ENCODE measurements at places on chromosomes 5 and 9. TPM values are rescaled to one million over a fixed set of nuclear protein-coding genes. Genes with fewer than 3 reads are reported as not detected.

DNA sequence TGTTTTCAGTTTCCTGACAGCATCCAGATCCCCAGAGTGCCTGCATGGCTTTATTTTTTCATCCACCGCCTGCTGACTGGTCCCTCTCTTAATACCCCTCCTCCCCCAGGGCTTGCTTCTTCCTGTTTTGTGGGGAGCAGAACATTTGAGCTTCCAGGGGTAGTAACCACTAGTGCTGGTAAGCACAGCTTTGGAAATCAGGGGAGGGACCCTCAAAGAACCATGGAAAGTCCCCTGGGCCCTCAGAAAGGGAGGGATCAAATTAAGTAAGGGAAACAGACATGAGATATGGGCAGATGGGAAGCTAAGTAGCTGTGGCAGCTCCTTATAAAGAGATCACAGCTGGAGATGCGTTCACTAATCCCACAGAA, 26.8 kb downstream of the GRIA1 start:
- no peak for DNase-seq

GRCh38 chr5:141771562-141771961, 89.5 kb upstream of the ARAP3 start:
- no peak for DNase-seq

DNA sequence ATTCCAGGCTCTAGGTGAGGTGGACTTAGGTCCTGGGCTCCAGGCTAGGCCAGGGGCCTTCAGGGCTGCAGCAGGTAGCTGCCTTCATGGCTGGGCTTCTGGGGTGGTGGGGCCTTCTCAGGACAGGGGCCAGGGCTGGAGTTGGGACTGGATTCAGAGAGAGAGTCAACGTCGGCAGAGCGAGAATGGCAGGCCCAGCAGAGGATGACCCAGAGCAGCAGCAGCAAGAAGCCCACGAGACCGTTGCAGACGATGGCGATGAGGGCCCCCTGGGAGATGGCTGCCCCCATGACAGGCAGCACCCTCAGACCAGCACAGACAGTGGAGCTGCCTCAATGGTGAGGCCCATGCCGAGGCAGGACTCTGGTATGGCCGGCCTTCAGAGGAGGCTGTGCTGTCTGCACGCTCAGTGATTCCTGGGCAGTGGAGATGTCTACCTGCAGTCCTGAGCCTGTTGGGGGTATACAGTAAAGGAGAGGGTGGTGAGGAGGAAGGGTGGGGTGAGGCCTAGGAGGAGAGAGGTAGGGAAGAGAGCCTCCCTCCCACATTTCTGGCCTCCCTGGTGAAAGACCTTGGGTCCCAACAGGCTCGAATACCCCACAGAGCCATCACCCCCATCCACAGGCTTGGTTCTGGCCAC, 1.3 kb downstream of the ENHO start:
- DNase-seq = no peak

DNA sequence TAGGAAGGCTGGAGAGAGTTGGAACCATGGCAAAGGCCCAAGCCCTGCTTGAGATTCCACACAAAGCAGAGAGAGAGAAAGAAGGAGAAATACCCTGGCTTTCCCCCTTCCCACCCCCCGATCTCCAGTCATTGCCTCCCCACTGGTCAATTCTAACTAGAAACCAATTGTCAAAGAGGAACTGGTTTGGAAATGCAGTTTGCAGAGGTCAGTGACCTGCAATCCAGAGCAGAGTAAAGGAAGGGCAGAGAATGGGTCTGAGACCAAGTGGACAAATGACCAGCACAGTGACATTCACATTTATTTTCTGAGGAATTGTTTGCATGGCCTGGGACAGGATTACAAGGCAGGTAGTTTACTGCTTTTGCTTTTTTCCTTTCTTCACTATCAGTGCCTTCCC, 37.5 kb upstream of the ZFYVE16 start:
- DNase-seq = no peak

GRCh38 chr5:123813264-123813663, 301.3 kb downstream of the CSNK1G3 start:
- peak; percentile 58 for DNase-seq

DNA sequence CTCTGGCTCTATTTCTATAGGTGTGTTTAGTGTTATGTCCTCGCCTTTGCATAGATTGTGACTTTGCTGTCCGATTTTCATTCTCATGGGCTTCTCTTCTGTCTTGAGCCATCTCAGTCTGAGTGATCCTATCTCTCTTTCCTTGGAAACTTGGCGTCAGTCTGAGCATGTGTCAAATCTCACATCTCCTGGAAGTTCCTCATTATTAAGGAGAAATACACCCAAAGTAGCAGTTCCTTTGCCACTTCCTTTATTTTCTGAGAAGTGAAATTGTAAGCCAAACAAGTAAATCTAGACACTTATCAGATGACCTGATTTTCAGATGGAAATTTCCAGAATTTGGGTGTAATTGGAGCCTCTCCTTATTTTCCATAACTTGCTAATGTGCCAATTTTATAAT, 126.9 kb upstream of the ANKH start:
- DNase-seq = no peak

- no peak for DNase-seq
These were observed 400.3 kb downstream of the EBF1 start for GRCh38 chr5:158699298-158699880.

ACTBL2 gene
- not detected for total RNA-seq

ZNF879 gene
- total RNA-seq = 1.4 TPM
